Eye (tissue), 1 donor: ENCODE measurements at places on chromosomes 2 and 18.
A peak's percentile ranks its signal among the peaks of the same experiment; 100 is the strongest.

DNA sequence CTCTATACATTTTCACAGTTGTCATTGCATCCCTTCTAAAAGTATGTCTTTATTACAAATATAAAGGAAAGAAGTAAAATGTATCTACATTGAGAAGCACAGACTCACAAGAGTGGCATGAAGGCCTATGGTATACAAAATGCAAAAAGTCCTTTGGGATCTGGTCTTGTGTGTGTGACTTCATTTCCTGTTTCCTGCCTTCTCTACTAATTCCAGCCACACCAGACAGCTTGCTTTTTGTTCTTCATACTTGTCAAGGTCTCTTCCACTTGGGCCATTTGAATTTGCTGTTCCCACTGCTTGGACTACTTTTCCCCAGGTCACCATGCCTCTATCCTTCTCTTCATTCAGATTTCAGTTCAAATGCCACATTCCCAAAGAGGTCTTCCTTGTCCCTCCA is 6.7 kb upstream of the PNO1 start:
- DNase-seq: no peak

DNA sequence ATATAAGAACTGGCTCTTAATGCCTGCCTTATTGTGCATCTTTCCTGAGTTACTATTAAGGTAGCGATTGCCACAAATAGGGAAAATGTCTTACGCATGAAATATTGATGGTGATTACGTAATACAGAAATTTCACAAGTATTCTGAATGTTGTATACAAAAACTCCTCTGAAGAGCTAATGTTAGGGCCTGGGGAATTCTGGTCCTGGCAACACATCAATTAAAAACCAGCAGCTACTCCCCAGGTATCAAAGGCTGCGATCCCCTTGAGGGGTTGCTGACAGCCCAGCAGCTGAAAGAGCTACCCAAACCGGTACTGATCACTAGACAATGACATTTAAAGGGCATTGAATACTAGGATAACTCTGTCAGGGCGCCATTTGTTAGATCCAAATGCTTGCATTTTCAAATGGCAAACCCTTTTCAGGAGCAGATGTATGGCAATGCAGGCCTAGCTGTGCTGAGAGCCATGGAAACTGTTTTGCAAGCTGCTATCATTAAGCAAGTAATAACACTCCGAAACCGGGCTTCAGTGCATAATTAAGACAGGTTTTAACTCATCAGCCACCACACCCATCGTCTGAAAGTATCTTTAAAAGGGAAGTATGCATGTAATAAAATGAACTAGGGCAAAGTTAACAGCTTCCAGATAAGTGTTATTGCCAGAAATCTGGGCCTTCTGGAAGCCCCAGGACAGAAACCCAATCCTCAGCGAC is 78.4 kb downstream of the CLHC1 start:
- peak; percentile 35 for DNase-seq

GRCh38 chr2:9417725-9418124 is 5.6 kb downstream of the ITGB1BP1 start:
- no peak for DNase-seq

GRCh38 chr18:66616523-66616983 is 12.7 kb upstream of the CDH19 start:
- no peak for DNase-seq

DNA sequence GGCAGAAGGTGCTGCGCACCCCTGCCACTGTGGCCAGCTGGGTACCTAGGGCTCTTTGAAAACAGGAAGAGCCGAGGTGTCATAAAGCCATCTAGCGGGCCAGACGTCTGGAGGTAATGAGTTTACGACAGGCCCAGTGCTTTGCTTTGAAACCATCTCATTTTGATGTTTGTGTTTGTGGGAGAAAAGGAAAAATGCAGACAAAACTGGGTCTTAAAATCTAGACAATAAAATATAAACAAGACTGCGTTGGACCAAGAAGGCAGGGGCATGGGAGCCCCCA is 3.2 kb downstream of the HOXD9 start:
- DNase-seq: no peak

DNA sequence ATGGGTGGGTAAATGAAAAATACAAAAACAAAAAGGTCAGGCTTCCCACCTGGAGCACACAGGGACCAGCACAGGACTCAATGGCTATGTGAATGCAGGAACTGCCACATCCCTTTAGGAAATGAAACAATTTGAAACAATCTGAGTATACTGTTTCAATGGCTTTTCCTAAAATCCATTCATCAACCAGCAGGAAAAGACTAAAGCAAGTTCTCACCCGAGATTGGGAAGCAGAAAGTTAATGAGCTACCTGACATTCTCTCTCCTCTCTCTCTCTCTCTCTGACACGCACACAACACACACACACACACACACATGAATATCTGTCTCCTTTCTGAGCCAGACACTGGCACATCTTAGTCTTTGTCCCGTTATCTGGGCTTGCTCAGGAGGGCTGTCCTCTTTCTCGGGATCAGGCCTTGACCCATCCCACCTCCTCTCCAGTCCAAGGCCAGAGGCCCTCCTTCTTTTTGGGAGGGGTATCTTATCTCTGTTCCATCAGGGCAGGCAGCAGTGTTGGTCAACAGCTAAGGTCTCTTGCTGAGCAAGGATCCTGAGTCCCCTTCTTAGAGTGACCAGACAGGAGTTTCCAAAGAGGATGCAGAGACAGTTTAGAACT is 11.6 kb upstream of the LRRFIP1 start:
- DNase-seq: no peak

GRCh38 chr2:231576465-231576864 is 16.2 kb upstream of the TEX44 start:
- no peak for DNase-seq

GRCh38 chr2:158828378-158829164 is 33.5 kb downstream of the DAPL1 start:
- peak; percentile 87 for DNase-seq

- no peak for DNase-seq
Observed at GRCh38 chr2:62653582-62654422, 51.7 kb upstream of the EHBP1 start.

- DNase-seq: no peak
Observed at GRCh38 chr2:147275943-147276342, 568.9 kb upstream of the ACVR2A start.

GRCh38 chr2:138444411-138444810 is 57.2 kb upstream of the SPOPL start:
- no peak for DNase-seq

GRCh38 chr2:30487603-30488002 is 40.6 kb downstream of the LCLAT1 start:
- DNase-seq: no peak

DNA sequence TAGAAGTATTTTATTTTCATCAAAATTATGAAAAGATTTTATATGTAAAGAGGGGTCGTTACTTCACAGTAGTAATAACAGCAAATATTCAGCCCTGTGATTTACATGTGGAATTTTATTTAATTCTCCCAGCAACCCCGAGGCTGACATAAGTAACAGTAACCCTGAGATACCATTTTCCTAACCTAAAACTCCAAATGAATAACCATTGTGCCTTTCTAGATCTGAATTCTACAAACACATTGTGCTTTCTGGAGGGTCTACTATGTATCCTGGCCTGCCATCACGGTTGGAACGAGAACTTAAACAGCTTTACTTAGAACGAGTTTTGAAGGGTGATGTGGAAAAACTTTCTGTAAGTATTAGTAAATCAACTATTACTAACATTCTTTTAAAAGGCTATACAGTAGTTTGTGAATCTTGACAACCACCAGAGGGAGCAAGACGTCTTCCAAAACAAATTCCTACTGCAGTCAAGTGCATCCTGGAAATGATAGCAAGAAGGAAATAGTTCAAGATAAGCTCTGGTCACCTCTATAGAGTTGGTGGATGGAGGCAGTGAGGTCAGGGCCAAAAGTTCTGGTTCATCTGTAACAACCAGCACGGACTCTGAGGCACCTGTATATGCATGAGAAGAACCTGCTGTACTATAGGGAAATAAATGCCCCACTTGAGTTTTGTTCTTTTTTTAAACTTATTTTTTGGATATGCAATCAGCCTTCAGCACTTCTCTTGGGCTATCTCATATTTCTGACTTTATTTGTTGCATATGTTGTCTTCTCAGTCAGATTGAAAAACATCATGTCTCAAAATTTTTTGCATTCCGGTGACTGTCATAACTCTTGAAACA is 37.4 kb downstream of the ACTR2 start:
- DNase-seq: peak; percentile 89

DNA sequence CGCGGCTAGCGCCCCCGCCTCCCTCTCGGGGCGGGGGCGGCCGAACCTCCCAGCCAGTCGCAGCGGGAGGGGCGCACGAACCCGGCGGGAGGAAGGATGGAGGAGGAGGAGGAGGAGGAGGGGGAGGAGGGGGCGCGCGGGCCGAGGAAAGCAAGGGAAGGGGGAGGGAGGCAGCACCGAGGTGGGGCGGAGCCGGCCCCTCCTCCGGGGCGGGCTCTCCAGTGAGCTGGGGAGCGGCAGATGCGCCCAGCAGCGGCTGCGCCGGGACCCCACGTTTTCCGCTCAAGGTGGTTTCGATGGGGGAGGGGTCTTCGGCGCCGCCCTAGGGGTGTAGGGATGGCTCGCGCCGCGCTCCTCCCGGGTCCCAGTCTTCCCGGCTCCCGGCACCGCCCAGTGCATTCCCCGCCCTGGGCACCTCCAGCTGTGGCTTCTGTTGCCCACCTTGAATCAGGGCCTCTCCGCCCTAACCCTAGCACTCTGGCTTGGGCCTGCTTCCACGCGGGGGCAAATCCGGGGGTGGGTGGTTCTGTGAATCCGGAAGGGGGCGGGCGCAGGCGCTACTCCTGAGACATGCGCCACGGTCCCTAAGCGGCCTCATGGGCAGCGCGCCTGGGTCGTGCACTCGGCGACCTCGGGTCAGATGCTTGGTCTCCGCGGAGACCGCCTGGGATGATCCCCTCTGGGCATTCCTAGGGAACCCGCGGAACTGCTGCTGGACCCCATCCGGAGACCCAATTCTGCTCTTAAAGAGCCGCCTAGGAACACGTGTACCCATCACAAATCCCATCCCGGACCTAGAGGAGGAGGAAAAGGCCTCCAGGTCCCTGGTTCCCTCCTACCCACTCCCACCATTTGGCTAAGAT is at the start of gene FBXO41:
Gene FBXO41, minus strand, starts transcription at position 183 of the 863 bp plus-strand sequence. CDS start 14,848 bp downstream, outside the sequence.
- peak; percentile 71 for DNase-seq

DNA sequence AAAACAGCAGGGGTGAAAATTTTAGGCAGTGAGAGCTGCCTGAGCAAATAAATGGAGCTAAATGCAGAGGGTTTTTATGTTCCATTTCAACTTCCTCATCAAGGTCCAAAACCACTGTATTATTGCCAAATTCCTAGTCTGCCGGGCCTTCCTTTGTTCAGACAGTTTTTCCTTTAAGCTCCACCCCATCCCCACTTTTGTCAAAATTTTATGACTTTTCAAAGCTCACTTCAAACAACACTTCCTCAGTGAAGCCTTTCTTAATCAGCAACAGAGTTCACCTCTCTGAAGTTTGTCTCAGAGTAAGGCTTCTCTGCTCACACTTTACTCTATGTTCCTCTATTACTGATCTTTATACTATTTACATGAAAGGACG is 81.3 kb downstream of the CERKL start:
- DNase-seq: no peak

DNA sequence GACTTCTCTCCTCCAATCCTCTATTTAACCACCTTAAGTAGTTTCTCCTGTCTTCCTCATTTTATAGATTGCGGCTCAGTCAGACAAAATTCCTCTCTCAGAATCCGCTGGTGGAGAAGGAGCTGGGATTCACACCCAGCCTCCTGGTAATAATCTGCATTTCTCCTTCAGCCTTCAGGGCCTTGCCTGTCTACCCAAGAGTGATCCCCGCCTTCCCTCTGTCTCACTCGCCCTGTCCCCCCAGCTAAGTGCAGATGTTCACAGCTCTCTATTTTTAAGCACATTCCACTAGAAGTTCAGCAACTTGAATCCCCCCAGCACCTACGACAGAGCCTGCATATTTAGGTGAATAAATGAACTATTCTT is 212.5 kb upstream of the HAAO start:
- DNase-seq: no peak

- DNase-seq: no peak
Observed at GRCh38 chr2:85814802-85815550, 61.2 kb downstream of the ATOH8 start.

GRCh38 chr2:240604291-240604938 is 17.9 kb downstream of the CAPN10 start:
- DNase-seq: peak; percentile 66

DNA sequence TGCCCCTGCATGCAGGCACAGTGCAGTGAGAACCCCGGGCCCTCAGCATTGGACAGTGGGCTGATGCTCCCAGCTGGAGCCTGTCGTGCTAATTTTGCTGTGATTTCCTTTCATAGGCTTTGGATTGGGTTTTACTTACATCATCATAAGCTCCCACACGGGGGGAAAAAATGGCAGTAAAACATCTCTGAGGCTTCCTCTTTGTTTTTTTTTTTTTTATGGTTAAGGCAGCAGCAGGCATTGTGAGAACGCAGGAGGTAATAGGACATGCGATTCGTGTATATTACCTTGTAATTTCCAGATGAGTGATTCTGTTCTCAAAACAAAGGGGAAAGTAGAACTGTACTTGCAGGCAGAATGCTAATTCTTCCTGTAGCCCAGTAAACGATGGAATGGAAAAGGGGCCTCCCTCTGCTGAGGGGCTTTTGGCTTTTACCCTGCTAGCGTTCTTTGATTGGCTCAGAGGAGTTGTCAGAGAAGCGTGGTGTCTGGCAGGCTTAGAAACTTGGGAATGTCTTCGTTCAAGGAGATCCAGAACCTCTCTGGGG is 89.7 kb downstream of the NPAS2 start:
- peak; percentile 81 for DNase-seq

DNA sequence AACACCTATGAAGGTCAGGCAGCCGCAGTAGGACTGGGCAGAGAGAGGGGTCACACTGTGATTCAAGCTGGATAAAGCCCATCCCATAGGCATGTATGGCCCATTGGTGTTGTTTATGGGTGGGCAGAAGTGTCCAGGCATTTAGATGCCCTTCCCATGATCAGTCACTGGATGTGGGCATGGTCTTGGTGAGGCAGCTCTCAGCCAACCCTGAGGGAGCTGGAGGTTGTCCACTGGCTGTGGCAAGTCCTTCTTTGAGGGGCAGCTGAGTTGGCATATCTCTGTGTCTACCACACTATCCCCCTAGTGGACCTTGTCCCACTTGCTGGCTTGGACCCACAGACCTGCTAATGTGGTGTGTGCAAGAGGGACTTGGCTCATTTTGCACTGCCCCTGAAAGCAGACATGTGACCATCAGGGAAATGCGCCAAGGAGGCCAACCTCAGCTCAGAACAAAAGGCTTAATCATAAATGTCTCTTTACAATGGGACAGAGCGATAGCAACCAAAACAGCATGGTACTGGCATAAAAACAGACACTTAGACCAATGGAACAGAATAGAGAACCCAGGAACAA is 82.0 kb downstream of the TMEM17 start:
- DNase-seq: no peak

GRCh38 chr2:180980943-180981911 is 822 bp downstream of the UBE2E3 start:
- peak; percentile 80 for DNase-seq
